B cell (primary cell): ENCODE measurements at places on chromosomes 16 and 17. TPM values are rescaled to one million over a fixed set of nuclear protein-coding genes. Genes with fewer than 3 reads are reported as not detected.

The WFIKKN1 gene
- 0.53 and 0.64 TPM in 2 replicates for polyA plus RNA-seq

The CIBAR2 gene
- not detected in 2 replicates for polyA plus RNA-seq

The SLC26A11 gene
- 10.1 and 13.0 TPM in 2 replicates for polyA plus RNA-seq

The CLDN7 gene
- polyA plus RNA-seq = 5.8 and 10.8 TPM in 2 replicates

The DHRS7C gene
- polyA plus RNA-seq = not detected in 2 replicates
